RPMI7951 (cell line): ENCODE measurements at places on chromosomes 5 and 9.
A peak's percentile ranks its signal among the peaks of the same experiment; 100 is the strongest.

- no peak for DNase-seq
These were observed 132.0 kb upstream of the GRIA1 start for GRCh38 chr5:153358315-153358976.

DNA sequence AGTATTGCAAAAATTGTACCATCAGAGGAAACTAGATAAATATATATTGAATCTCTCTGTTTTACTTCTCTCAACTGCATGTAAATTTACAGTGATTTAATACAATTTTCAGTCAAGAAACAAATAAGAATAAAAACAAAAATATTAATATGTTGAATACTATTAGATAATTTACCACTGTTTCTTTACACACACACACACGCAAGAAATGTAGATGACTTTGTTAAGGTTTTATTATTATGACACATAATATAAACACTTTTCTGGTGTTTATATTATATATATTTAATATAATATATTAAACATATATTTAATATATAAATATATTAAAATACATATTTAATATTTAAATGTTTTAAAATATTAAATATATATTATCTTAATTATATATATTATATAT, 814.3 kb upstream of the CDH10 start:
- DNase-seq: no peak

DNA sequence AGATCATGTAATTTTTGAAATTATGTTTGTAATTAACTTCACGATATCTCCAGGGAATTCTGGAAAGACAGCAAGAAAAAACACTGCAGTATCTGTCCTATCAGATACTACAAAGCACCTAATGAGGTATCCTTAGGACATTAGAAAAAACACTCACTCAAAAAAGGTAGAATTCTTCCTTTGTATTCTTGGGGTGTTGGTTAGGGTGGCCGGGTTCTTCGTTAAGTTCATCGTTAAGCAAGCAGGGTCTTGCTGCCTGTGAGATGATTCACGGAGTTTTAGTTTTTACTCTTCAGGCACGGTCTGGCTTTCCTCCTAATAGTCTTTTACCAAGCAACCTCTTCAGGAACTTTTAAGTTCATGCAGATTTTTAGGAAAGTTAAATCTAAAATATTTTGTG, 91.4 kb upstream of the IRX4 start:
- DNase-seq: no peak

- DNase-seq: peak; percentile 43
These were observed 146.5 kb upstream of the TLX3 start for GRCh38 chr5:171162596-171162995.

DNA sequence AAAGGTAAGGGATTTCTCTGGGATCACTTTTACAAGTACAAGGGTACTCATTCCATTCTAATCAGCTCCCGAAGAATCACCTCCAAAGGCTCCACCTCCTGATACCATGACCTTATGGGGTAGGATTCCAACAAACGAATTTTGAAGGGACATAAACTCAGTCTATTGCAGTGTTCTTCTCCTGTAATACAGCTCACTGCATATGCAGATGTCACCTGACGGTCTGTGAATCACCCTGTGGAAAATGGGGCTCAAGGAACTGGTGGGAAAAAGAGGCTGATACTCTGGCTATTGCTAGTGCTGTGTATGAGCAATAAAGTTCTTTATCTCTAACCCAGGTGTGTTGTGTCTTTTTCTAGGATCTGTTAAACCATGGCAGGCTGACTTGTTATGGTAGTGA, 42.4 kb upstream of the CCDC112 start:
- no peak for DNase-seq
